GM23248 (cell line): ENCODE measurements at places on chromosomes 12 and 14. TPM values are rescaled to one million over a fixed set of nuclear protein-coding genes. Genes with fewer than 3 reads are reported as not detected.

Gene NUP37
- total RNA-seq = 39.4 and 53.9 TPM in 2 replicates

Gene CSRP2
- 53.0 and 62.2 TPM in 2 replicates for total RNA-seq

Gene BBOF1
- total RNA-seq = 3.5 and 18.2 TPM in 2 replicates

DNA sequence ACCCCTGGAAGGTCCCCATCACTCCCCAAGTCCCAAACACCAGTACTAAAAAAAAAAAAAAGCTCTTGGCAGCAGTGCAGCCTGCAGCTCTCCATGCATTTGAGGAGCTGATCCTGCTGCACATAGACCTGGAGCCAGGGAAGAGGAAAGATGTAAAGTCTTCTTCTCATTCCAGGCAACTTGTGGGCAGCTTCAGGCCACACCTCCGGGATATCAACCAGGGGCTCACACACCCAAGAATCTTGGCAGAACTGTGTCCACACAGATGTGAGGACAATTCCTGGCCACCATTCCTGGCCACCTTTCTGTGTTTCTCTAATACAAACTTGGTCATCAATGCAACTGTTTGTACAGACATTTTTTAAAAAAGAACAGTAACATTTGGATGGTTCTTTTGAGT is 72.7 kb downstream of the TMEM132C start:
- no peak overlapping the region for H3K4me3 ChIP-seq
- H3K27ac ChIP-seq = no peak overlapping the region
- H3K4me1 ChIP-seq = no peaks in the 10 kb centered on the region
- H3K27me3 ChIP-seq = no peaks in the 10 kb centered on the region
- DNase-seq = no peak

GRCh38 chr14:87312169-87312893 is 680.7 kb downstream of the GALC start:
- H3K36me3 ChIP-seq = no peaks in the 10 kb centered on the region
- no peaks in the 10 kb centered on the region for H3K4me1 ChIP-seq
- H3K27me3 ChIP-seq = no peaks in the 10 kb centered on the region
- no peak overlapping the region for H3K4me3 ChIP-seq
- no peak overlapping the region for H3K27ac ChIP-seq
